Karpas-422 (cell line): ENCODE measurements at places on chromosomes 7 and 10. TPM values are rescaled to one million over a fixed set of nuclear protein-coding genes. Genes with fewer than 3 reads are reported as not detected.

The MLXIPL gene
- total RNA-seq: not detected in 2 replicates

GRCh38 chr10:59829024-59829423, 75.8 kb upstream of the MRLN start:
- no peak for DNase-seq

DNA sequence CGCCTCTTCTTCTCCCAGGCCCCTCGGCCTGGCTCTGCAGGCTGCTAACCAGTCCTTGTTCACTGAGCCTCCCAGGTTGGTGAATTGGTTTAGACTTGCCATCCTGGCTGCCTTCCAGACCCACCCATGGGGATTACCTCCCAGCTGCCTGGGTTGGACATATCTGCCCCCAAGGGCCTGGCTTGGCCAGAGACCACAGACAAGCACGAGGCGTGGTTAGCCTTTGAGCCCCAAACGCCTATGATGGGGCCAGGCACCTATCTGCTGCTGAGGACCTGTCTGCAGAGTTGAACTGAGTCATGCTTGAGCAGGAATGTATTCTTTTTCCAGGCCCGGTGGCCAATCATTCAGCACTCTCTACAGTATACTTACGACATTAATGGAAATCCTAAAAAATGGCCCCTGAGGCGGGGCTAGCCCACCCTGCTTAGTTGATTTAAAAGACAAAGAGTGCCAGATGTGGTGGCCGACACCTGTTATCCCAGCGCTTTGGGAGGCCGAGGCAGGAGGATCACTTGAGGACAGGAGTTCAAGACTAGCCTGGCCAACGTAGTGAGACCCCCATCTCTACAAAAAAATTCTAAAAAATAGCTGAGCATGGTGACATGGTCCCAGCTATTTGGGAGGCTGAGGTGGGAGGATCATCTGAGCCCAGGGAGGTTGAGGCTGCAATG, 361.5 kb downstream of the FRMD4A start:
- DNase-seq: no peak

The UPK3B gene
- total RNA-seq: 0.26 TPM in 1 of 2 replicates, not detected in the other

The ABHD11 gene
- 14.3 and 18.3 TPM in 2 replicates for total RNA-seq

GRCh38 chr7:3866277-3866676, 565.2 kb downstream of the SDK1 start:
- DNase-seq: no peak

The SLC13A1 gene
- total RNA-seq: not detected in 2 replicates

The NEUROG3 gene
- not detected in 2 replicates for total RNA-seq

The PRPS1L1 gene
- not detected in 2 replicates for total RNA-seq

- no peak for DNase-seq
These were observed 12.8 kb upstream of the SH3PXD2A start for GRCh38 chr10:103868200-103868599.

DNA sequence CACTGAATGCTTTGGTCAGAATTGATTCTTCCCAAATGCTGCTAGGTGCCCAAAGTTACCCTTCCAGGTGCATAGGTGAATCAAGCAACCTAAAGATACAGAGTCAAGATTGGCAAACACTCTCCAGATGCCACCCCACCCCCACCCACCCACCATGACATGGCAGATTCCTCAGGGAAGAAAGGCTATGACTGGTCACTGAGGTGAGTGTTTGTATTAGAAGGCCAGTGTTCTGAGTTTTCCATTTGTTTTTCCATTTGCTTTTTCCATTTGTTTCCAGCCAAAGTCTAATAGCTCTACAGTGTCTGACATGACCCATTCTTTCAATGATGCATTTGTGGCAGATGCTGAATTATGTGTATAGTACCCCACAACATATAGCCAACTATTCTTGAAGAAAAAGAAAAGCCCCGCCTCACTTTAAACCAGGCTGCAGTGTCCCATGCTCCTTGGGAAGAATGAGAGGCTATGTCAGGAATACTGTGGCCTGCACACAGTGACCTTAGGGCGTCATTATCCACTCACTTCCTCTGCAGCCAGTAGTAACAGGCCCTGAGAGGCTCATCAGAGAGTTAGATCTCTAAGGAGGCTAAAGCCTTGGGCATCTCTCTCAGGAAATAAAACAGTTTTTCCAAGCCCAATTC, 16.1 kb upstream of the HIBADH start:
- DNase-seq: no peak

- DNase-seq: no peak
These were observed 63.0 kb upstream of the CYP26C1 start for GRCh38 chr10:92997620-92998019.

- peak; percentile 62 for DNase-seq
These were observed 12.2 kb upstream of the REPIN1 start for GRCh38 chr7:150356265-150356897.

GRCh38 chr7:142592664-142593063, 156.6 kb upstream of the PRSS1 start:
- DNase-seq: no peak
